ENCODE measurements at places on chromosomes 7 and 10.

GRCh38 chr10:851901-852300, 79.6 kb downstream of the LARP4B start:
- no peak for DNase-seq

DNA sequence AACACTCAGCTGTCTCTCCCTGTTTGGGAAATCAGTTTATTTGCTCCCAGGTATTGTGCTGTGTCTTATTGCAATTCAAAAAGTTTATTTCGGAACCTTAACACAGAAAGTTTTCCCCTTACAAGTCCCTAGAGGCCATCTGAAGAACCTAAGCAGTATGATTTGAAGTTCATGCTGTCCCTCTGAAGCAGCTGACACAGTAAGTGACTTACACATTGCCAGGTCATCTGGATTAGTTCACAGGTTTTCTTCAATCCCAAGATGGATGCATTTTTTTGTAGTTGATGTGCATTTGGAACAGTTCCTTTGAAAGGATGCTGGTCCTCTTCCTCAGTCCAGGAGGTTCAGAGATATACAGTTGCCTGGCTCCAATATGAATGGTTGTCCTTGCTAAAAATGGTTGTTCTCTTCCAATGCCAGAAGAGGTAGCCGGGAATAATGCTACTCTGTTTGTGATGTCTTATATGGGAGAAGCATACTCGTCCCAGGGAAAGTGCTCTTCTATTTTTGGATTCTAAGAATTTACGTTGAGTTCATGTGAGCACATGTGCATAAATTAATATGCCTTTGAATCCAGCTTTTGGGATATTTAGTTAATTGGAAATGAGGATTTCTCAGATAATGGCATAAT, 183.5 kb upstream of the PHYHIPL start:
- no peak for DNase-seq

DNA sequence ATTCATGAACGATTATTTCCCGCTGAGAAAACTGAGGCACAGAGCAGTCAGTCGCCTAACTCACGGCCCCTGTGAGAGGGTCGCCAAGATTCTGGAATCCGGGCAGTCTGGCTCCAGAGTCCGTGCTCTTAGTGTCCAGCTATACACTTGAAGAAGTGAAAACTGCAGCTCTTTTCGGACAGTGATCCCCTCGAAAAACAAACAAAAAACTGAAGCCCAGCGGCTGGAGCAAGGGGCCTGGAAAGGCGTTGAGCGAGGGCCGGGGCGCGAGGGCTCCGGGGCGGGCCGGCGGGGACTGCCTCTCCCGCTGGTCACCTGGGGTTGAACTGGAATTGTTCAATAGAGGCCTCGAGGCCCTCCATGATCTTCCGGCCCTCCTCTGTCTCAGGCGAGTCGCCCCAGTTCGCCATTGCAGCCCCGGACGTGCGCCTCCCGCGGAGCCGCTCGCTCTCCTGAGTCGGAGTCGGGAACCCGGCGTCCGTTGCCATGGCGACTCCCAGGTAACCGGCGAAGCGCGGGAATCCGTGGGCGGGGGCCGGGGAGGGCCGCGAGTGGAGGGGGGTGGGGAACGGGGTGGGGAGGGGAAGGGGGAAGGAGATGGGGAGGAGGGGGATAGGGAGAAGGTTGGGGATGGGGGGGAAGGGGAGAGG, 881 bp downstream of the C10orf67 start:
- DNase-seq: peak; percentile 44

DNA sequence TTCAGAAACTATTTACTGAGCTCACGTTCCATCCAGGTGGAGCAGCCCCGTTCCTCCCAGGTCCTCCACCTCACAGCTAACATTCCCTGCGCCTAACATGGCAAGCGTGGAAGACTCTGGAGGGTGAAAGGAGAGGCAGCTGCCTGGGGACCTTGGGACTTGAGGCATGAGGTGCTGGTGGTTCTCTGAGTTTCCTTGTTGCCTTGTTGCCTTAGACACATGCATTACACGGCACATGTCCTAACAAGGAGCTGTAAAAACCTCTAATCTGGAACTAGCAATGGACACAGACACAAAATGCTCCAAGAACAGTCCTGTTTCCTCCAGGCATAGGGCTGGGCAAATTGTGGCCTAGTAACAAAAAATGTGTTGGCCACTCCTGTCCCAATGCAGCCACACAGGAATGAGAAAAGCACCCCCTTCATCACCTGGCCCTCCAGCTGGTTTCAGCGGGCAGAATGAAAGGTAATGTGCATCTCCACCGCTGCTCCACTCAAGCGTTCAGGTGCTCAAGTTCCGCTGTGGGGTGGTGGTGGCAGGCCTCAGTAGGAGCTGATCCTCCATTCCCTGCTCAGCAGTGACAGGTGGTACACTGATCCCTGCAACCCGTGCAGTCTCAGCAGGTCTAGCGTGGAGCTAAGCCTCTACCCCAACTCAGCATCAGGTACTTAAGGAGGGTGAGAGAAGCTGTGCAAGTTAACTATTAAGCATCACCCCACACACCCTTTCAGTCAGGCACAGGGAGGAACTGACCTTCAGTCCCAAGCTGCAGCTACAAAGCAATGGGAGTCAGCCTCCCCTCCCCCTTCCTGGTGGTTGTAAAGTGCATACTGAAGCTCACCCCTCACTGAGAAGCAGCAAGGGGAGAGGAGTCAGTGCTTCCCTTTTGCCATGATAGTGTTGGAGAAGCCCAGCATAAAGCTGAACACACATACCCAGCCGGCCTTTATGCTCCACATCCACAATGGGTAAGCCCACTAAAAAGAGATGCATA, 382.8 kb downstream of the SDK1 start:
- no peak for DNase-seq

DNA sequence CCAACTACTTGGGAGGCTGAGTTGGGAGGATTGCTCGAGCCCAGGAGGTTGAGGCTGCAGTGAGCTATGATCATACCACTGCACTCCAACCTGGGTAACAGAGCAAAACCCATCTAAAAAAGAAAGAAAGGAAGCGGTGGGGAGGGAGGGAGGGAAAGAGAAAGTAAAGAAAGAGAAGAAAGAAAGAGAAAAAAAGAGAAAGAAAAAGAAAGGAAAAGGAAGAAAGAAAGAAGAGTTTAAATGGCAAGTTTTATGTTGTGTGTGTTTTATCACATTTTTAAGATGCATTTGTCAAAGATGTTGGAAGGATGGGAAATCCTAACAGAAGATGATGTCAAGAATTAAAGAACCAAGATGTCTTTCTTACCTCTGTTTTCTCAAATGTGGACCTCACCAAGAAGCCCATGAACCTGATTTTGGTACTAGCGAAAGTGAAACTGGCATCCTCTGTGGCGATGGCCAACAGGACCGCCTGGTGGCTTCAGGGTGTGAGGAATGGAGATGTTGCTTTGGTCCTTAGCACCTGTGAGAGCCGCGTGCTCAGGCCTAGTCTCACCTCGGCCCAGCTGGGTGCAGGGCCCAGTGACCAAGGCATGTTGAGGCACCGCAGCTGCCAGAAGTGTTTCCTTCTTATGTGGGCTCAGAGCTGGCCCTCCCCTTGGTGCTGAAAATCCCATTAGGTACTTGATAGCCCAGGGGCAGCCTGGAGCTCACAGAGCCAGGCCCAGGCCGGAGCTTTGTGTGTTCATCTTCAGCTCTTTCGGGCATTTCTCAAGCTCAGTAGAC, 9.8 kb downstream of the UCMA start:
- no peak for DNase-seq

- DNase-seq: peak; percentile 52
Observed at GRCh38 chr7:35694161-35694783, 663 bp downstream of the HERPUD2 start.

DNA sequence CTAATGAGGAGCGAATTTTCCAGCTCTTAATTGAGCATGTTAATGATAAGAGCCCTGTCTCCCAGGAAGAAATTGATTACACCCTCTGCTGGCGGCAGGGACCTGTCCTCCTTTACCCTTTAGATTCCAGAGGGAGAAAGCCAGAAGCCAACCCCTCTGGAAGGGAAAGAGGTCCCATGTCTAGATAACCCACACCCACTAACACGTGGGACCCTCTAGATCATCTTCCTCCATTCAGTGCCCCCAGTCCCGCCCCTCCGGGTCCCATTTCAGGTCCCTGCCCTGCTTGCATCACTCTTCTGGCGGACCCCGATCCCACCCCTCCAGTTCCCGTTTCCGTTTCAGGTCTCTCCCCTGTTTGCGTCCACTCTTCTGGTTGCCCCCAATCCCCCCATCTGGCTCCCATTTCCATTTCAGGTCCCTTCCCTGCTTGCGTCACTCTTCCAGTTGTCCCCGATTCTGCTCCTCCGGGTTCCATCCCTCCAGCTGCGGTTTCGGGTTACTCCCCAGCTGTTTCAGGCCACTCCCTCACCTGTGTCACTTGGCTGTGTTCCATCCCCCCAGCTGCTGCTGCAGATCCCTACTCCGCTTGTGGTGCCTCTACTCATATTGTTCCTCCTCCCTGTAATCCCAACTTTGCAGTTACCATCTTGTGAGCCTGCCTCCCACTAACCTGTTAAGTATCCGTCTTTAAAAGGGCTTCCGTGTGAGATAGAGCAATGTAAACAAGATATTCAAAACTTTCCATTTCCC, 202.4 kb downstream of the SH2D4B start:
- no peak for DNase-seq

- no peak for DNase-seq
Observed at GRCh38 chr7:99194301-99194700, 13.6 kb downstream of the KPNA7 start.

DNA sequence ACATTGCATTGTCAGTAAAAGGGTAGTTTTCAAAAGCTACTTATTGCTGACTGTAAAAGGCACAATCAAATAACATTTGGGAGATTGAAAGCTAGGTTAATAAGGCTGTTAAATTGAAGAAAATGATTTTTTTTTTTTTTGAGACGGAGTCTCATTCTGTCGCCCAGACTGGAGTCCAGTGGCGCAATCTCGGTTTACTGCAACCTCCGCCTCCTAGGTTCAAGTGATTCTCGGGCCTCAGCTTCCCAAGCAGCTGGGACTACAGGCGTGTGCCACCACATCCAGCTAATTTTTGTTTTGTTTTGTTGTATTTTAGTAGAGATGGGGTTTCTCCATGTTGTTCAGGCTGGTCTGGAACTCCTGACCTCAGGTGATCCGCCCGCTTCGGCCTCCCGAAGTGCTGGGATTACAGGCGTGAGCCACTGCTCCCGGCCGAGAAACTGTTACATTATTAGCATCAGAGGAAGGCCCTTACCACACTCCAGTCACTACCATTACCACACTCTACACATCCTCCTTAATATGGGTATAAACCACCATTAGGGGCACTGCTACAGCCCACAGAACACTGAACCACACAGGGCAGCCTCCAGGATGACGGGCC, 1.0 kb downstream of the CYP51A1 start:
- DNase-seq: no peak

DNA sequence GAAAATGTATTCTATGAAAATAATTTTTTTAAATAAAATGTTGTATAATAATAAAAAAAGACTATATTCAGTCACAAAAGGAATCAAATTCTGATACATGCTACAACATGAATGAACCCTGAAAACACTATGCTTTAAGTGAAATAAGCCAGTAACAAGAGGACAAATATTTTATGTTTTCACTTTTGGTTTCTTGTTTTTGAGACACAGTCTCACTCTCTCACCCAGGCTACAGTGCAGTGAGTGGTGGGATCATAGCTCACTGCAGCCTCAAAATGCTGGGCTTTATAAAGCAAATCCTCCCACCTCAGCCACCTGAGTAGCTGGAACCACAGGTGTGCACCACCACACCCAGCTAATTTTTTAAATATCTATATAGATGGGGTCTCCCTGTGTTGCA, 64.2 kb downstream of the CNOT4 start:
- no peak for DNase-seq

GRCh38 chr7:131011976-131012375, 278.0 kb upstream of the KLF14 start:
- peak; percentile 84 for DNase-seq

- no peak for DNase-seq
Observed at GRCh38 chr10:121559326-121560026, 38.8 kb downstream of the FGFR2 start.

DNA sequence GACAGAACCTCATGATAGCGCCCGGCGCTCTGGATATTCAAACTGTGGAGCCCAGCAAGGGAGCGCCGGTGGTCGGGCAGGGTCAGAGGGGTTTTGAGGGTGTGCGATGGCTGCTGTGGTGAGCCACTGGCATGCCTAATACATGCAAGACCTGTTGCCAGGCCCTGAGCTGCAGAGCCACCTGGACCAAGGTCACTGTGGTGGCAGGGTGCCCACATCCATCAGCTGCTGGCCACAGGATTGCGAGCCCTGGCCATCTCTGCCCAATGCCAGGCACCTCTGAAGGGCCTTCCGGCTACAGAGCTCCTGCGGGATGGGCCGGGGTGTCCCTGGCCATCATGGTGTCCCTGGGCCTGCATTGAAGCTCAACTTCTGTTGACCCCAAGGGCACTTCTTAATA, 123.0 kb upstream of the TNRC18 start:
- DNase-seq: no peak

- no peak for DNase-seq
Observed at GRCh38 chr10:70135684-70136083, 3.1 kb upstream of the AIFM2 start.

DNA sequence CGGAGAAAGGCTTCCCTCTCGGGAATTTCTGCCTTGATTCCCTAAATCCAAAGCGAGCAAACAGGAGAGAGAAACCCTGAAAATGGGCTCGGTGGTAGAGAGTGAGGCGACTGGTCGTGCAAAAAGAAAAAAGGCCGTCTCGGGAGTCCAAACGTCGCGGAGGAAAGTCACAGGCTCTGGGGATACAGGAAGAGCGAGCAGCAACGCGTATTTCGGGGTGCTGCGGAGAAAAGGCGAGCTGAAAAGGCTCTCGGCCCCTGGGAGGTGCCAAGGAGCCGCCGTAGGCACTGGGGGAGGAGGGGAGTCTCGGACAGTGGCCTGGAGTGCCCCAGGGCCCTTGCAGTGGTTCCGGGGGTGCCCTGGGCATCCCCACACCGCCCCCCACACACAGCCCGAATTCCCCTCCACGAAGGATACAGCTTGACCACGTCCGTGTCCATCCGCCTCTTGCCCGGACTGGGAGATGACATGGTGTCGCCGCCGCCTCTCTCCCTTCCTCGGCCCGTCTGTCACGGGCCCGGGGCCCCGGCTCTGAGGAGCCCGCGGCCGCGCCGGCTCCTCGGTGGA, 591 bp downstream of the UBE2H start:
- DNase-seq: peak; percentile 70

DNA sequence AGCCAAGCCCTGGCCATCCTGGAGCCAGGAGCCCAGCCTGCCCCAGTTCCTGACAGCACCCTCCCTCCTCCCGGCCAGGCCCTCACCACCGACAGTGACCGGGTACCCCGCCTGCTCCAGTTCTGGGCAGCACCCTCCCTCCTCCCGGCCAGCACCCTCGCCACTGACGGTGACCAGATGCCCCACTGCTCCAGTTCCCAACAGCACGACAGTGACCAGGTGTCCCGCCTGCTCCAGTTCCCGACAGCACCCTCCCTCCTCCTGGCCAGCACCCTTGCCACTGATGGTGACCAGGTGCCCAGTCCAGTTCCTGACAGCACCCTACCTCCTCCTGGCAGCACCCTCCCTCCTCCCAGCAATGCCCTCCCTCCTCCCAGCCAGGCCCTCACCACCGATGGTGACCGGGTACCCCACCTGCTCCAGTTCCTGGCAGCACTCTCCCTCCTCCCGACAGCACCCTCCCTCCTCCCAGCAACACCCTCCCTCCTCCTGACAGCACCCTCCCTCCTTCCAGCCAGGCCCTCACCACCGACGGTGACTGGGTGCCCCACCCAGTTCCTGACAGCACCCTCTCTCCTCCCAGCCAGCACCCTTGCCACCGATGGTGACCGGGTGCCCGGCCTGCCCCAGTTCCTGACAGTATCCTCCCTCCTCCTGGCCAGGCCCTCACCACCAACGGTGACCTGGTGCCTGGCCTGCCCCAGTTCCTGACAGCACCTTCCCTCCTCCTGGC, 40.3 kb downstream of the VIPR2 start:
- DNase-seq: no peak

GRCh38 chr7:22002726-22003125, 57.0 kb upstream of the CDCA7L start:
- no peak for DNase-seq

- DNase-seq: peak; percentile 76
Observed at GRCh38 chr7:114085592-114086501, 167.0 kb upstream of the PPP1R3A start.
